ENCODE measurements at places on chromosomes 16 and 17. TPM values are rescaled to one million over a fixed set of nuclear protein-coding genes. Genes with fewer than 3 reads are reported as not detected.

DNA sequence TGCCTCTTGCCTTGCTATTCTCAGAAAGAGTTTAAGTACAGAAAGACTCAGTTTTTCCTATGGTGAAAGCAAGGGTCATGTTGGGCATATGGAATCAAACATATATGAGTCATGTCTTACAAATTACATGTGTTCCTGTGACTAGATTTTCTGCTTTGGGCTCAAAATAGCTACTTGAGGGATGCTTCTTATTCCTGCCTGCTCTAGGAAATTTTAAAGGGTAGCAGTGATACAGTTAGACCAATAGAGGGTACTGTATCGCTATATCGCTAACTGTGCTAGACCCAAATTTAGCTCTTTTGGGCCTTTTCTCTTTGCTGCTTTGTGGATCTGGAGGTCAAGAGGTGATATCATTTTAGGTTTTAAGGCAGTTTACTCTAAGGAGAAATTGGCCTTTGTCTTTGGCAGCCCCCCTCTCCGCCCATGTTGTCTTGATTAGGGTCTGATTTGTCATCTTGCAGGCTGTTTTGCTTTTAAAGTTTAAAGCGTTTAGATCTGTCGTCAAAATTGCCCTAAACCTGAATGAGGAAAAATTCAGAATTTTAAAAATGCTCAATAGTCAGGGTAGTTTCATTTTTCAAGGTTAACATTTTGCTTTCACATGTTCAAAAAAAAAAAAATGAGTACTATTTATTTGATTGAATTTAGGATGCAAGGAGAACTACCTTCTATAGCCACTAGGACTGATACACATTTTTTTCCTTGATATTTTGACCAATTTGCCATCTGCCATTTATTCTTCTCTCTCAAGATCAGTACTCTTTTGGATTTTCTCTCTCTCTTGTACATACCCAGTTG lies 8.8 kb downstream of the NFATC3 start:
- H3K36me3 ChIP-seq: peaks cover 35% of the 10 kb centered on the region
- H3K4me1 ChIP-seq: peaks cover 71% of the 10 kb centered on the region
- no peaks in the 10 kb centered on the region for H3K27me3 ChIP-seq
- H3K27ac ChIP-seq: peak overlapping the region; percentile 31

GRCh38 chr17:61494325-61495160 lies 42.3 kb downstream of the TBX4 start:
- no peaks in the 10 kb centered on the region for H3K36me3 ChIP-seq
- H3K4me1 ChIP-seq: peaks cover 4% of the 10 kb centered on the region
- H3K27ac ChIP-seq: no peak overlapping the region
- H3K4me3 ChIP-seq: no peak overlapping the region

AANAT gene
- total RNA-seq: not detected

KRT16 gene
- not detected for total RNA-seq

DNA sequence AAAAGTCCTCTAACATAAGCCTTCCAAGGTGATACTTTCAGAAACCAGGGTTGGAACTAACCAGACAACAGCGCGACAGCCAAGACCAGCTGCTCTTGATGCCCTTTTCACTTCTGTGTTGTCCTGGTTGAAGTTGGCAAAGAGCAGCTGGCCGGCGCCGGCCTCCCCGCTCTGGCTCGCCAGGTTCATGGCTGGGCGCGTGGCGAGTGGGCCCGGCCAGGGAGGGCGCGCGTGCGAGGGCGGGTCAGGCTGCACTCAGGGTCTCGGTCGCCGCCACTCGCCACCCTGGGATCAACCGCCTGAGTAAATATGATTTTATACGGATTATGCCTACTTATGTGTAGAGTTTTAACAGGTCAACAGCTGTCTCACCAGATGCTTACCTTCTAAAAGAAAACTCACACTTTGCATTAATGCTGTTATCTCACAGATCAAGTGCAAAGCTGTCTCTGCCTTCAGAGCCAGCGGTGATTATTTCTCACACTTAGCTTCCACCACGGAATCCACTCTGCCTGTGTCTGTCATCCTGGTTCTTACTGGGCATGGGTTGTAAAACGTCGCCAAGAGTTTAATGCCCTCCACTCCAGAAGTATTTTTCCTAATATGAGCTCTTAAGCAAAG lies 13.5 kb downstream of the KCTD2 start:
- H3K4me3 ChIP-seq: no peak overlapping the region
- H3K4me1 ChIP-seq: peaks cover 25% of the 10 kb centered on the region
- DNase-seq: no peak
- H3K27me3 ChIP-seq: no peaks in the 10 kb centered on the region
- H3K36me3 ChIP-seq: peaks cover 42% of the 10 kb centered on the region

KIF18B gene
- total RNA-seq: 104 TPM

- H3K36me3 ChIP-seq: peaks cover 27% of the 10 kb centered on the region
- no peak overlapping the region for H3K4me3 ChIP-seq
- peaks cover 39% of the 10 kb centered on the region for H3K4me1 ChIP-seq
- peak overlapping the region; percentile 57 for H3K27ac ChIP-seq
Observed at GRCh38 chr16:75459691-75460090, 4.8 kb downstream of the TMEM170A start.

GRCh38 chr16:10322723-10323527 lies 62.9 kb upstream of the ATF7IP2 start:
- no peaks in the 10 kb centered on the region for H3K27me3 ChIP-seq
- H3K4me1 ChIP-seq: peaks cover 2% of the 10 kb centered on the region
- H3K4me3 ChIP-seq: no peak overlapping the region
- H3K27ac ChIP-seq: no peak overlapping the region

SLC16A6 gene
- total RNA-seq: 6.9 TPM

RFFL gene
- 29.1 TPM for total RNA-seq

GRCh38 chr16:88909431-88910210 lies 43.2 kb upstream of the PABPN1L start:
- DNase-seq: no peak
- H3K27me3 ChIP-seq: no peaks in the 10 kb centered on the region
- H3K36me3 ChIP-seq: no peaks in the 10 kb centered on the region
- H3K4me3 ChIP-seq: no peak overlapping the region
- H3K4me1 ChIP-seq: peaks cover 2% of the 10 kb centered on the region
- no peak overlapping the region for H3K27ac ChIP-seq

- H3K27ac ChIP-seq: no peak overlapping the region
- no peaks in the 10 kb centered on the region for H3K4me1 ChIP-seq
- no peaks in the 10 kb centered on the region for H3K36me3 ChIP-seq
- H3K4me3 ChIP-seq: no peak overlapping the region
- no peaks in the 10 kb centered on the region for H3K27me3 ChIP-seq
Observed at GRCh38 chr17:71656964-71657858, 463.6 kb upstream of the SOX9 start.

DNA sequence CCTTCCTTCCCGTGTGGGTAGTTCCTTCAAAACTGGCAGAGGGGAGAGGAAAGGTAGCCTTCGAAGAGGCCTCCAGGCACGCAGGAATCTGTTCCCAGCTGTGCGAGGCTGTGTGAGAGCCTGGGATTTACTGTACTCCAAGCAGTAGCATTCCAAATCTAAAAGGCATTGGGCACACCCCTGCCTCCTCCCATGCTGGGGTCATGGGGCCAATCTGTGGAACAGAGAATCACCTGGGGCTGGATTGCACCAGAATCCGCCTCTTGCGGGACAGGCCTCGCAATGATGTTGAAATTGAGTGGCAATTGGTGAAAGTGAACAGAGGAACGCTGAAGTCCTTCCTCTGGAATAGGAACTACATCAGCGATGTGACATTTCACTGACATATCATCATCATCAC lies 72.5 kb upstream of the IRX3 start:
- no peak overlapping the region for H3K4me3 ChIP-seq
- peaks cover 1% of the 10 kb centered on the region for H3K4me1 ChIP-seq
- no peak overlapping the region for H3K27ac ChIP-seq
- no peaks in the 10 kb centered on the region for H3K36me3 ChIP-seq
- H3K27me3 ChIP-seq: peaks cover 13% of the 10 kb centered on the region

SBK1 gene
- total RNA-seq: 10.7 TPM

RAC3 gene
- 13.1 TPM for total RNA-seq

DNA sequence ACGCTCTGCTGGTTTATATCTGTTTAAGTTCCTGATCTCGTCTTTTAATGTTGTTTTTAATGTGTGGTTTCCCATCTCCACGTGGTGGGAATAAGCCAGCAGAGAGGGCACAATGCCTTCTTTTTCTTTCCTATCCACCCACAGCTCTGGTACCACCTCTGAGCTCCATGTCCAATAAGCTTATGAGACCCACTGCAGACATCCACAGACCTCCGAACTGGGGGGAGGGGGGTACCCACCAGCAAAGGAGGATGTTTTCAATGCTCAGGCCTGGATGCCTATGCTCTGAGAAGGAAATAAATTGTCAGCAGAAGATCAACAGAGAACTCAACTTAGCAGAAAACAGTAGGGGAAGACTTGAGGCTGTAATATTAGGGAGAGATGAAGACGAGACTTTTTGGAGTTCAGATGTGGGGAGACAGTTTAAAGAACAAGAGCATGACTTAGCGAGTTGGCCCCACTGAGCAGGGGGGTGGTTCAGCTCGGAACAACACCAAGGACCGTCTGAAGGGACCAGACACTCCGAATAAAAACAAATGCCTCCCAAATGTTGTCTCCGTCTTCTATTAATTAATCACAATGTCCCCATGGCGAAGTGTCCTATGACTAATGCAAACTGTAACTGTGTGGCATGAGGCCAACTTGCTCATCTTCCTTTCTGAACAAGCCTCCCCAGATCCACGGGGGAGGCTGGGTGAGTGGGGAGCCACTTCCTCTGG lies 62.7 kb downstream of the GAS7 start:
- no peak overlapping the region for H3K27ac ChIP-seq
- H3K36me3 ChIP-seq: no peaks in the 10 kb centered on the region
- H3K4me1 ChIP-seq: peaks cover 18% of the 10 kb centered on the region
- peaks cover 19% of the 10 kb centered on the region for H3K27me3 ChIP-seq
- DNase-seq: peak; percentile 45

CLEC18C gene
- total RNA-seq: 0.42 TPM

- DNase-seq: no peak
- peaks cover 35% of the 10 kb centered on the region for H3K4me1 ChIP-seq
- H3K27me3 ChIP-seq: peaks cover 5% of the 10 kb centered on the region
- no peaks in the 10 kb centered on the region for H3K36me3 ChIP-seq
- H3K4me3 ChIP-seq: no peak overlapping the region
- H3K27ac ChIP-seq: no peak overlapping the region
Observed at GRCh38 chr17:82283208-82283749, 9.8 kb upstream of the CSNK1D start.

- no peak for DNase-seq
- H3K4me1 ChIP-seq: peaks cover 23% of the 10 kb centered on the region
- H3K4me3 ChIP-seq: no peak overlapping the region
- no peak overlapping the region for H3K27ac ChIP-seq
Observed at GRCh38 chr17:81396278-81396721, 1.0 kb downstream of the BAHCC1 start.

GRCh38 chr17:2093349-2093748 lies 38.4 kb downstream of the HIC1 start:
- DNase-seq: no peak
- no peaks in the 10 kb centered on the region for H3K27me3 ChIP-seq
- peak overlapping the region; percentile 61 for H3K27ac ChIP-seq
- peaks cover 61% of the 10 kb centered on the region for H3K4me1 ChIP-seq

GRCh38 chr17:55402374-55402773 lies 19.3 kb downstream of the MMD start:
- H3K4me1 ChIP-seq: no peaks in the 10 kb centered on the region
- no peaks in the 10 kb centered on the region for H3K27me3 ChIP-seq
- peaks cover 70% of the 10 kb centered on the region for H3K36me3 ChIP-seq
- H3K27ac ChIP-seq: peak overlapping the region; percentile 19
- no peak overlapping the region for H3K4me3 ChIP-seq

GRCh38 chr17:43393944-43394482 lies 4.8 kb upstream of the ARL4D start:
- H3K27me3 ChIP-seq: no peaks in the 10 kb centered on the region
- H3K36me3 ChIP-seq: no peaks in the 10 kb centered on the region
- peak; percentile 95 for DNase-seq
- H3K4me3 ChIP-seq: no peak overlapping the region
- H3K4me1 ChIP-seq: peaks cover 47% of the 10 kb centered on the region

- H3K36me3 ChIP-seq: no peaks in the 10 kb centered on the region
- H3K4me1 ChIP-seq: peaks cover 14% of the 10 kb centered on the region
- DNase-seq: no peak
Observed at GRCh38 chr17:30550512-30551273, 73.5 kb downstream of the GOSR1 start.

DNA sequence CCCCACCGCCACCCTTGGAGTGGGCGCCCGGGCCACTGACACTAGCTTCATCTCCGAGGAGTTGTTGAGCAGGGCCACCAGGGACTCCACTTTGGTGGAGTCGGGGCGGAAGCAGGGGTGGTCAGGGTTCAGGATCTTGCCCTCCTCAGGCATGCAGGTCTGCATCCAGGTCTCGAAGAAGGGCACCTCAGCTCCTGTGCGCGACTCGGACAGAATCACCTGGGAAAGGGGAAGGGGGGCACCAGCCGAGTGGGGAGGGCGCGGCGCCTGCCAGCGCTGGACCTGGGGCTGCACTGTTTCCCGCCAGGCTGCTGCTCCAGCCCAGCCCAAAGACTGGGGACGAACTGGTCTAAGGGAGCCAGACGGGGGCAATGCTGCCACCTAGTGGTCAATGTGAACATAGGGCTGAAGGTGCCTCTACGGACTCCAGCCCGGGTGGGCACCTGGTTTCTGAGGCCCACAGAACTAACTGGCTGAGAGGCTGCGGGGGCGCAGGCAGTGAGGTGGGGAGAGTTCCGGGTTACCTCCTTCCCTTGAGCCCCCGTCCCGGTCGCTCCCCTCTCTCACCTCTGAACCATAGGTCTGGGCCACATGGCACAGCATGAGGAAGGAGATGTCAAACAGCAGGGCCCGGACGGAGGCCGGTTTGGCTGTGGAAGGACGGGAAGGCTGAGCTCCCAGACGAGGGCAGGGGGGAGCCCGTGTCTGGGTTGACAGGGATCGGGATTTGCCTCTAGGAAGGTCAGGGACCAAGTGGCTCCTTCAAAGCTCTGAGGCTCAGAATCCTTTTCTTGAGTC lies 11.8 kb downstream of the CSF3 start:
- no peak overlapping the region for H3K4me3 ChIP-seq
- H3K36me3 ChIP-seq: peaks cover 54% of the 10 kb centered on the region
- H3K27ac ChIP-seq: no peak overlapping the region
- H3K4me1 ChIP-seq: peaks cover 23% of the 10 kb centered on the region

DNA sequence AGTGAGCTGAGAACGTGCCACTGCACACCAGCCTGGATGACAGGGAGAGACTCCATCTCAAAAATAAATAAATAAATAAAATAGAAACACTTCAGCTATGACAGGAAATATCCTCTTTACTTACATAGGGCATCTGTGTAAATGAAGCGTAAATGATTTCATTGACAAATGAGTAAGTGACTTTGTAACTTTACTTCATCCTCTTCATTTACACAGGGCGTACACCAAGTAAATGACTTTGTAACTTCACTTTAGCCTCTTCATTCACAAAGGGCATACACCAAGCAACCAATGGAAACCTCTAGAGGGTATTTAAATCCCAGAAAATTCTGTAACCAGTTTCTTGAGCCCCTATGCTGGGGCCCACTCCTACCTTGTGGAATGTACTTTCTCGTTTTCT lies 16.2 kb upstream of the KLHDC4 start:
- peaks cover 11% of the 10 kb centered on the region for H3K36me3 ChIP-seq
- DNase-seq: no peak
- H3K4me3 ChIP-seq: no peak overlapping the region
- no peak overlapping the region for H3K27ac ChIP-seq

ACLY gene
- 177 TPM for total RNA-seq

GRCh38 chr16:74224828-74225612 lies 71.6 kb upstream of the PSMD7 start:
- no peak for DNase-seq
- H3K4me1 ChIP-seq: no peaks in the 10 kb centered on the region
- H3K4me3 ChIP-seq: no peak overlapping the region
- H3K36me3 ChIP-seq: no peaks in the 10 kb centered on the region
- H3K27ac ChIP-seq: no peak overlapping the region

Measured in activated CD8-positive, alpha-beta T cell treated with anti-CD3 and anti-CD28 coated beads, Interleukin-2, amount 10 ng/mL, durations not matched to agents 7 days and 5 days (primary cell).